ENCODE measurements at places on chromosomes 16 and 17. TPM values are rescaled to one million over a fixed set of nuclear protein-coding genes. Genes with fewer than 3 reads are reported as not detected.

DNA sequence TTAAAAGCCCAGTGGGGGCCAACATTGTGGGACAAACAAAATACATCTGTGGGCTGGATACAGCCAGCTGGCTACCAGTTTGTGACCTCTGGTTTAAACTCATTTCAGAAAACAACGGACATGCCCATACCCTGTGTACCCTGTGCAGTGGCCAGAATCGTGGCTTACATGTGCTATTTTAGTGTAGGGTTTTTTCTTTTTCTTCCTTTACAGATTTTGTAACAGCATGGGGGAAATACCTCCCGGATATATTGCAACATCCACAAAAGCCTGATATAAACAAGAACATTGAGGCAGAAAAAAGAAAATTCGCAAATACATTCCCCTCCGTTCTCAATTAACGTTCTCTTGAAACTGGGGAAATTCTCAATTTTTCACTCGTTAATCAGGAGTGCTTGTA is 7.3 kb downstream of the HS3ST4 start:
- H3K36me3 ChIP-seq = no peaks in the 10 kb centered on the region
- peaks cover 22% of the 10 kb centered on the region for H3K27me3 ChIP-seq
- H3K27ac ChIP-seq = no peak overlapping the region
- H3K4me3 ChIP-seq = no peak overlapping the region

- no peak for DNase-seq
- no peak overlapping the region for H3K27ac ChIP-seq
- H3K36me3 ChIP-seq = no peaks in the 10 kb centered on the region
- H3K27me3 ChIP-seq = no peaks in the 10 kb centered on the region
- no peak overlapping the region for H3K4me3 ChIP-seq
- H3K4me1 ChIP-seq = no peaks in the 10 kb centered on the region
Observed at GRCh38 chr16:82612263-82612662, 14.5 kb upstream of the CDH13 start.

- H3K4me3 ChIP-seq = no peak overlapping the region
- H3K36me3 ChIP-seq = peaks cover 12% of the 10 kb centered on the region
- H3K27ac ChIP-seq = no peak overlapping the region
- H3K4me1 ChIP-seq = peaks cover 72% of the 10 kb centered on the region
Observed at GRCh38 chr17:28970879-28971278, 19.6 kb upstream of the PHF12 start.

- no peak overlapping the region for H3K4me3 ChIP-seq
- H3K27me3 ChIP-seq = no peaks in the 10 kb centered on the region
- no peak overlapping the region for H3K27ac ChIP-seq
Observed at GRCh38 chr17:78817123-78817522, 23.5 kb downstream of the USP36 start.

DNA sequence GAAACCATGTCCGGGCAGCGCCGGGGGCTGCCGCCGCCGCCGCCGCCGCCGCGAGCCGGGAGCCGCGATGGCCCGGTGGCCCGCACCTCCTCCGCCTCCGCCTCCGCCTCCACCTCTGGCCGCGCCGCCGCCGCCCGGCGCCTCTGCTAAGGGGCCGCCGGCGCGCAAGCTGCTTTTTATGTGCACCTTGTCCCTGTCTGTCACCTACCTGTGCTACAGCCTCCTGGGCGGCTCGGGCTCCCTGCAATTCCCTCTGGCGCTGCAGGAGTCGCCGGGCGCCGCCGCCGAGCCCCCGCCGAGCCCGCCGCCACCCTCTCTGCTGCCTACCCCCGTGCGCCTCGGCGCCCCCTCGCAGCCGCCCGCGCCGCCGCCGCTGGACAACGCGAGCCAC is 587 bp downstream of the HS3ST4 start:
- peaks cover 46% of the 10 kb centered on the region for H3K27me3 ChIP-seq
- H3K4me1 ChIP-seq = peaks cover 18% of the 10 kb centered on the region
- H3K27ac ChIP-seq = no peak overlapping the region
- H3K36me3 ChIP-seq = no peaks in the 10 kb centered on the region
- H3K4me3 ChIP-seq = no peak overlapping the region

CCL14 gene
- total RNA-seq = 42.0 TPM

GRCh38 chr17:51706093-51706492 is 445.7 kb downstream of the UTP18 start:
- no peaks in the 10 kb centered on the region for H3K36me3 ChIP-seq
- no peak overlapping the region for H3K27ac ChIP-seq
- no peak overlapping the region for H3K4me3 ChIP-seq

CHST6 gene
- 5.4 TPM for total RNA-seq

EIF1 gene
- 179 TPM for total RNA-seq

- H3K36me3 ChIP-seq = peaks cover 85% of the 10 kb centered on the region
- no peaks in the 10 kb centered on the region for H3K27me3 ChIP-seq
- no peak overlapping the region for H3K27ac ChIP-seq
- no peak overlapping the region for H3K4me3 ChIP-seq
- DNase-seq = no peak
Observed at GRCh38 chr17:81563861-81564586, 11.9 kb upstream of the FAAP100 start.

TBC1D26 gene
- total RNA-seq = 0.61 TPM
